ENCODE measurements at places on chromosomes 4 and X. TPM values are rescaled to one million over a fixed set of nuclear protein-coding genes. Genes with fewer than 3 reads are reported as not detected.

GRCh38 chr4:71882113-71882841 lies 98.4 kb upstream of the GC start:
- no peaks in the 10 kb centered on the region for H3K36me3 ChIP-seq
- H3K4me3 ChIP-seq, result no peak overlapping the region
- no peak overlapping the region for H3K27ac ChIP-seq
- H3K4me1 ChIP-seq, result no peaks in the 10 kb centered on the region
- H3K27me3 ChIP-seq, result no peaks in the 10 kb centered on the region
- no peak for DNase-seq

GRCh38 chr4:110998320-110998719 lies 375.4 kb upstream of the PITX2 start:
- no peaks in the 10 kb centered on the region for H3K36me3 ChIP-seq
- H3K27ac ChIP-seq, result no peak overlapping the region
- DNase-seq, result no peak
- H3K27me3 ChIP-seq, result no peaks in the 10 kb centered on the region
- no peaks in the 10 kb centered on the region for H3K4me1 ChIP-seq
- no peak overlapping the region for H3K4me3 ChIP-seq

HERC6 gene
- total RNA-seq, result 0.09 TPM

- no peaks in the 10 kb centered on the region for H3K27me3 ChIP-seq
- peak overlapping the region; percentile 71 for H3K4me3 ChIP-seq
- H3K4me1 ChIP-seq, result no peaks in the 10 kb centered on the region
- peak overlapping the region; percentile 97 for H3K27ac ChIP-seq
- peak; percentile 18 for DNase-seq
Measured at GRCh38 chrX:101408532-101408841, 465 bp downstream of the HNRNPH2 start.

SUPT20HL2 gene
- not detected for total RNA-seq

CLGN gene
- total RNA-seq, result 2.7 TPM

- DNase-seq, result no peak
- peaks cover 7% of the 10 kb centered on the region for H3K4me1 ChIP-seq
- H3K27me3 ChIP-seq, result no peaks in the 10 kb centered on the region
- peaks cover 8% of the 10 kb centered on the region for H3K36me3 ChIP-seq
- no peak overlapping the region for H3K27ac ChIP-seq
Measured at GRCh38 chr4:150259861-150260567, 181.8 kb downstream of the DCLK2 start.

NXF3 gene
- not detected for total RNA-seq

GRCh38 chr4:1133033-1133432 lies 19.7 kb upstream of the RNF212 start:
- no peaks in the 10 kb centered on the region for H3K4me1 ChIP-seq
- no peak overlapping the region for H3K4me3 ChIP-seq
- no peaks in the 10 kb centered on the region for H3K36me3 ChIP-seq
- no peak overlapping the region for H3K27ac ChIP-seq
- DNase-seq, result no peak
- peaks cover 24% of the 10 kb centered on the region for H3K27me3 ChIP-seq

ANK2 gene
- total RNA-seq, result 0.24 TPM

BGN gene
- total RNA-seq, result 0.11 TPM

GRCh38 chrX:88903989-88904718 lies 157.1 kb downstream of the CPXCR1 start:
- H3K4me1 ChIP-seq, result no peaks in the 10 kb centered on the region
- no peak overlapping the region for H3K4me3 ChIP-seq
- no peak overlapping the region for H3K27ac ChIP-seq
- no peaks in the 10 kb centered on the region for H3K27me3 ChIP-seq

XK gene
- 14.3 TPM for total RNA-seq

KCNE5 gene
- 0.38 TPM for total RNA-seq

All from K562 (cell line).